ENCODE measurements at places on chromosomes 3 and 15.

- no peak for DNase-seq
These were observed 227.7 kb upstream of the PEX5L start for GRCh38 chr3:180264479-180264878.

- DNase-seq: no peak
These were observed 9.6 kb downstream of the MCM2 start for GRCh38 chr3:127607675-127608361.

DNA sequence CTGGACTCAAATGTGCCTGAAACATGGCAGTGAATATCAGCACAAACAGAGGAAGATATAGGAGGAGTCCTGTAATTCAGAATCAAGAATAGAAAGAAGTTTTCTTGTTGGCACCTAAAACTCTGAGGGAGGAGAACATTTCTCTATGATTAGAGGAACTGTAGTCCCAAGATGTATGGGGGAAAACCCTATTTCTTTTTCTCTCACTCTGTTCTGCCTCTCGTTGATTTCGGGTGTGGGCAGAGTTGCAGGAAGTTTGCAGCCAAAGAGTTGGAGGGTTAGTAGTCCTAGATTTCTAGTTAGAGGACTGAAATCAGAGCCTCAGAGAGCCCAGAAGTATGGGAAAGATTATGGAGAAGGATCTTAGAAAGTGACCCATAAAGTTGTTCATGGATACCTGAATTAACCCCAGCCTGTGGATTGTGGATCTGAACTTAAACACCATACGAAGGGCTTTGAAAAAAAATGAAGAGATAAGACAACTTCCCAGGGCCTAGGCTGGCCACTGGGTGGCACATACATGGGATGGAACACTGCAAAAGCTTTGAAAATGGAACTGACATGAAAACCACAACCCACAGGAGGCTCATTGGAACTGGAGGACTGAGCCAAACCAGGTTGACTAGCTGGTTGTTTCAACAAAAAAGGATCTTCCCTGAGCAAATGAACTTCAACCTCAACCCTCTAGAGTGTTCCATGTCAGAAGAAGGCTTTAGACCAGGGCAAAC is 34.6 kb downstream of the FMN1 start:
- no peak for DNase-seq

GRCh38 chr3:178810181-178810580 is 261.4 kb downstream of the ZMAT3 start:
- DNase-seq: no peak

GRCh38 chr15:88695101-88695500 is 56.3 kb downstream of the ISG20 start:
- DNase-seq: no peak

DNA sequence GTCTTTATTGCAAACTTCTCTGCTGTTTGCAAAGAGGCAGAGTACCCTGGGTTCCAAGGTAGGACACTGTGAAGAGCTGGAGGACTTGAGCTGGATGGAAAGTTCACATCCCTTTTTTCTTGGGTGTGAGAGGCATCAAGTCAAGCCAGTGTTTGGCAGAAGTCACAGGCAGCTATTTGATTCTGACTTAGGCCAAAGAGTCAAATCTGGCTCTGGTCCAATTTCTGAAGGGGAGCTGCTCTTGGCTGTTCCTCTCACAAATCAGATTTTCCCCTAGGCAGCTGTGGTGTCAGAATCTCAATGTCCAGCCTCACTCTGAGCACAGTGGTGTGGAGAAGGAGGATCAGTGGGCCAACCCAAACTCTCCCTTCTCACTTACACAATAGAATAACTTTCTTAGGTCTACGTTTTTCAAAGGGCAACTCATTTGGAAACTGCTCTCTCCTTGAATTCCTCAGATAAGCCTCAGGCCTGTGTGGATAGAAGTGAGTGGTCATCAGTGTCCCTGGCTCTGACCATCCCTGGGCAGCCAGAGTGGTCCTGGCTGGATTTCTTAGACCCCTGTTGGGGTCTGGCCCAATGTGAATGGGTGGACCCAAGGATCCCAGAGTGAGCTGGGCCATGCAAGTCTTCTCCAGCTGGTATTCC is 18.2 kb upstream of the AMOTL2 start:
- DNase-seq: no peak

DNA sequence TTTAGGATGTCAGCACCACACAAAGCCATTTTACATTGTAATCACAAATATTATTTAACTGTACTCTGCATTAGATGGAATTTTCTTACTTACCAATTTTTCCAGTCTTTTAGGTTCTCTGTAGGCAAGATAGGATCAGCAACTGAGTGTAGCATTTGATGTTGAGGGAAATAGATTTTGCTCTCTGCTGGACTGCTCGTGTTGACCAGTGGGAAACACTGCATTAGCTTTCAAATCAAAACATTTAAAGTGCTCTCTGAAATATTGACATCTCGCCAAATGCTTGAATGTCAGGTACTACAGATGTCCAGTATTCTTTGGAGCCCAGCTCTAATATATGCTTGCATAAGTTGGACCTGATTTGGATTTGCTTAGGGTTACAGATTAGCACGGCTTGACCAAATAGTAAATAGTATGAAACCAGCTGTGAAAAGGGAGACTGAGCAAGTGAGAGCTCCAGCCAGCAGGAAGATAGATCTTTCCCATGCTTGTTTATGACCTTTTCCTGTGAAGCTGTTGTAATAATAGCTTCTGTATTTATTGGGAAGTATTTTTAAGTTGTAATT is 29.5 kb downstream of the P2RY14 start:
- no peak for DNase-seq

Data from epithelial cell of esophagus (primary cell).